ENCODE measurements at places on chromosomes 5 and 9.

DNA sequence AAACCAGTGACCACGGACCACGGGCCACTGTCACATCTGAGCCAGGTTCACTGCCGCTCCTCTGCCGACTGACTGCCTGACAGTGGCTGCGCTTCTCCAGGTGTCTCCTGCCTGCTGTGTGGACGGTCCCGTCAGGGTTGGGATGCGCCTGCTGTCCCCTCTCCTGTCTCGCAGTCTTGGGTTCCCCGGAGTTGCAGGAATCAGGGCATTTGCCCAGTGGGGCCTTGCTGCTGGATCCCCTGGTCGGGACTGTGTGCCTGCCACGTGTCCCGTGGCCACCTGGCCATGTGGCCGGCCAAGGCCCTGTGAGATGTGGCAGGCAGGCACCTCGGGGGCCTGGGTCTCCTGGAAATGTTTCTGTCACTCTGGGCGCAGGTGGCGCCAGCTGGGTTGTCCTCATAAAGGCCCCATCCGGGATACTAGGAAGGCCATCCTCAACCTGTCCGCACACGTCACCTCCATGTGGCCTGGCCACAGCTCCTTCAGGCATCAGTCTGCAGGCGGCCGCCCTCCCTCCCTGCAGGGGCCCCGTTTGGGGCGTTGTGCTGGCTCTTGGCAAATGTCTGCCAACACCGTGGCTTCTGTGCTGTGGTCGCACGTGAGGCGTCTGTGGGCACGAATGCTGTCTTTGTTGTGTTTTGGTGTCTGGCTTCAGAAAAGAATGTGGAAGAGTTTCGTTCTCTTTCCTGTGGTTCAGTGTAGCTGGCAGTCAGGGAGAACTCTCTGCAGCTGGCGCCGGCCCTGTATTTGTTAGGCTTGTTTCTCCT, 6.4 kb upstream of the TOR4A start:
- DNase-seq, result no peak

DNA sequence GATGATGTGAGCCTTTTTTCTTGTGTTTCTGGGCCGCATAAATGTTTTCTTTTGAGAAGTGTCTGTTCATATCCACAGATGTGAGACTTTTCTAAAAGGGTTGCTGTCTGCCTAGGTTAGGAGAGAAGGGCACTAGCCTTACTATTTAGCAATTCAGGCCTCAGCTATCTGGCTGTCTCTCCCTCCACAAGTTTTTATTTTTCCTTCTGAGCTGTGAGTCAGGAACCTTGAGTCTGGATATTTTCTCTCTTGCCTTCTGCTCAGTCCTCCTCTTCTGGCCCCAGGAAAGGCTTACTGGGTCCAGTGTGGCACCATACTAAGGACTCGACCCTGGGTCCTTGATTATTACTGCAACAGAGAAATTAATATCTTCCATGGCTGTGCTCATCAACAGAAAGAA, 187.6 kb downstream of the CSNK1G3 start:
- no peak for DNase-seq

DNA sequence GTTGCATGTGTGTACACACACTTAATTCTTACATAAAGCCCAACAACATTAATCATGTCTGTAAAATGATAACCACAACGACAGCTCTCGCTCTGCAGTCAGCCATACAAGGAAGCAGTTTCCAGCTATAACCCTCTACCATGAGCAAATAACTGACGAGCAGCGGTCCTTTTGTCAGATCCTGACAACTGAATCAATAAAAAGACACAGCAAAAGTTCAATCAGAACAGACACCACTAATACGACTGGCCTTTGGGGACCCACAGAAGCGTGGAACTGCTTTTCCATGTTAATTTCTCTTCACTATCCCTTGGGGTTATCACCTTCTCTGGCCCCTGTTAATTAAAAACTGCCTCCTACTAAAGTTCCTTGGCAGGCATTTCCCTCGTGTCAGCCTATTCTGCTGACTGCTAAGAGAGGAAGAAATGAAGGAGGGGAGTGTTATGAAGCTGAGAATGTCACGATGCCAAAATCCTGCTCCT, 722.8 kb upstream of the GRAMD2B start:
- no peak for DNase-seq

DNA sequence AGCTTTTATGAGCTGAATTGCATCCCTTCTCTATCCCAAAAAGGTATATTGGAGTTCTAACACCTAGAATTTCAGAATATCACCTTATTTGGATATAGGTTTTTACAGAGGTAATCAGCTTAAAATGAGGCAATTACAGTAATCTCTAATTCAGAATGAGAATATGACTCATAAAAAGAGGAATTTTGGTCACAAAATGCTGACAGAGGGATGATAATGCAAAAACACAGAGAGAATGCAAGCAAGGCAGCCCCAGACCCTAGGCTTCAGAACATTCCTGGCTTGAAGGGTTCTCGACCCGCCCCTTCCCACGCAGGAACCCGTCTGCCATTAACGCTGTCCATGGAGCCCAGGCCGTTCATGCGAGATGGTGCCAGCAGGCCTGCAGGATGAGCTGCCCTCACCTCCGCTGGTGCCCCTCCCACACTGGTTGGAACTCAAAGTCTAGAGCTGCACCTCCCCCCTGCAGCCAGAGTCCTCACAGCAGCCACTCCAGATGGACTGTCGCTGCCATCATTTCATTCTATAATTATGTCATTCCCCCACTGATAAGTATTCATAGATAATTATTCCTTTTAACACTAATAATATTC, 1173.4 kb upstream of the ACO1 start:
- no peak for DNase-seq

- peak; percentile 31 for DNase-seq
These were observed 8.5 kb upstream of the MGAT1 start for GRCh38 chr5:180810959-180811622.

- no peak for DNase-seq
These were observed 26.6 kb downstream of the ADCY2 start for GRCh38 chr5:7422316-7423106.

DNA sequence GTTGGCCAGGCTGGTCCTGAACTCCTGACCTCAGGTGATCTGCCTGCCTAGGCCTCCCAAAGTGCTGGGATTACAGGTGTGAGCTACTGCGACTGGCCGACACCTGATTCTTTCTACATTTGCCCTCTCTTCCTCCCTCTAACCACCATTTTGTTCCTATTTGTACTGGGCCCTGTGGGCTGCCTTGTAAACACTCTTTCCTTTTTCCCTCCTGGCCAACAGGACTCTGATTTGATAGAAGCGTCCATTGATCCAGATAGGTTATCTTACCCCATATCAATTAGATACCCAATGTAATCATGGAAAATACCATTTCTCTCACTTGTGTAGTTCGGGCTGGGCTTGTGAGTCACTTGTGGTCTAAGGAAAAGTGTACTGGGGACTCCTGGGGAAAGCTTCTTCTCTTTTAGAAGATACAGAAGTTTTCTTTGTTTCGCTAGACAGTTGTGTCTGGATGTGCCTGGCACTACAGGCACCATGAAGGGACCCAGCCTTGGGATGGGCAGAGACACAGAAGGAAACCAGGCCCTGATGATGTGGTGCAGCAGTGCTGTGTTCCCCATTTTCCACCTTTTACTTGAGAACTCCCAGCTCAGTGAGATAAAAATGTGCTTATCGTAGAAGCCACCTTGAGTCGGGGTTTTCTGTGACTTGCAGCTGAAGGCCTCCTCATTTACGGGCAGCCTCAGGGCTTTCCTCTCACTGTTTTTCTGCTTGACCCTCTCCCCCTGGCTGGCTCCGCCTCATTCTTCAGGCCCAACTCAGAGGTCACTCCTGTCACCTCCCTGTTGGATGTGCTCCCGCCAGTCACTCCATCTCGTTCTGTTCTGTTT, 32.8 kb upstream of the CPEB4 start:
- no peak for DNase-seq

DNA sequence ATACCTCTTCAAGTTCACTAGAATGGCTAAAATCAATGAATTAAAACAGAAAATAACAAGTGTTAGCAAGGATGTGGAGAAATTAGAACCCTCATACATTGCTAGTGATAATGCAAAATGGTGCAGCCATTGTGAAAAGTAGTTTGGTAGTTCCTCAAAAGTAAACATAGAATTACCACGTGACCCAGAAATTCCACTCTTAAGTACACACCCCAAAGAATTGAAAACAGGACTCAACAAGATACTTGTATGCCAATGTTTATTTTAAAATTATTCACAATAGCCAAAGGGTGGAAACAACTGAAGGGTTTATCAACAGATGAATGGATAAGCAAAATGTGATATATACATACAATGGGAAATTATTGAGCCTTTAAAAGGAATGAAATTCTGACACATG, 70.3 kb downstream of the BARX1 start:
- DNase-seq, result no peak

DNA sequence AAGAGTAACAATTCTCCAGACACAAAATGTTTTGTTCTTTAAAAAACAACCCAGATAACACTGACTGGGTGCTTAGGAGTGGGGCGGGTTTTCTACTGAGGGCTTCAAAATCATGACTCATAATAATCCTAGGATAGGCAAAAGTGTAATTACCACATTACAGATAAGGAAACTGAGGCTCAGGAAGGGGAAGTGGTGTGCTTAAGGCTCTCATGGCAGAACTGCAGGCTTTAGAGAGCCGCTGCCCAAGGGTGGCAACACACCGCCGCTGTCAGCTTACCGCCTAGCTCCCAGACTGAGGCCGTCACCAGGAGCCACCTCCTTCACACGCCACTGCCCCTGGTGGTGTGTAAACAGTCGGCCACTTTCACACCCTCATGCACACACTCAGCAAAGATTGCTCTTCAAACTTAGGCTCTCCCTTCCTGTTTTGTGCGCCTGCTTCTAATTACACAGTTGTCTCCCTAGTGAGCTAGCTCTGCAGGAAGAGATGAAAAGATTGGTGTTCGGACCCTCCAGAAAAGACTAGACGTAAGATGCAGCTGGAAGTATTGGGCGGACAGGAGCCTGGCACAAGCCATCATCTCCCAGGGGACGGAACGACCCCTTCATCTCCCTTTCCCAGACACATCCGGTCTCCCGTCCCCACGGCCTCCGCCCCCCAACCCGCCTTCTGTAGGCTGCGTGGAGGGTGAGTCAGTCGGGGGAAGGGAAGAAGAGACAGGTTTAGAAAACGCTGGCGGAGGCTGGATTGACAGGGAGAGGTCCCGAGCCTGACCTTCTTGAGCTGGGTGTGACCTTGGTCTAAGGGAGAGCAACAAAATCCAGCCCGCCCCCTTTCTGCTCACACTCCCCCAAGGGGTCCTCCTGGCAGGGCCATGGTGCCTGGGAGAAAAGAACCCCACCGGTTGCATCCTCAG, 162.7 kb downstream of the SYK start:
- DNase-seq, result no peak

DNA sequence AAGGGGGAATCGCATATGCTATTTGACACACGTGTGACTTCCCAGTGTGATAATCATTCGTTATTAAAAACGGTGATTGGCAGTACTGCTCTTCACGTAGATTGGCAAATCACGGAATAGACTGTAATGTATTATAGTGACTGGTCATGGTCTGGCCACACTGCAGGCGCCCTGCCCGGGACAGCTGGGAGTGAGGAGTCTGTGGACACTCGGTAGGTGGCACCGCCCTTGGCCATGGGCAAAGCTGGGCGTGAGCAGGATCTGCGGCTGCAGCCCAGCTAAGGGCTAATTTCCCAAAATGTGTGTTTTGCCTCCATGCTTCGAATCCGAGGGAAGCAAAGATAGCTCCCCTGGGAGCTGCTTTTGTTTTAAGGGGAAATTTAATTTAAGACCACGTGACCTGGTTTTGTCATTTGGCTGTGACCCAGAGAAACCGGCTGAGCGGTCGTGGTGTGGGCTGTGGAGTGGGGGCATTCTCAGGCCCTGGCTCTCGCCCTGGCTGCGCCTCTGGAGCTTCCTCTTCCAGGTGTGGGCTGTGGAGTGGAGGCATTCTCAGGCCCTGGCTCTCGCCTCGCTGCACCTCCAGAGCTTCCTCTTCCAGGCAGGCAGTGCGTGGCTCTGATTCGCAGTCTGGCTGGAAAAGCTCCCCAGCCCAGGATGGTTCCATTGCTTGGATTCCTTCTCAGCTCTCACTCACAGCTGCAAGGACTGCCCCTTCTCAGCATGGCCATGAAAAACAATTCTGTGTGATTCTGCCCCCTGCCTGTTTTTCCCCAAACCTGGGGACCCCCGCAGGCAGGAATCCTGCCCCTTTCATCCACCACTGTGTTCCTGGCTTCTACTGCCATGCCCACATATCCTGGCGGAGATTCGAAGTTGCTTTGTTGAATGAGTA, 131.1 kb downstream of the OLFM1 start:
- no peak for DNase-seq

DNA sequence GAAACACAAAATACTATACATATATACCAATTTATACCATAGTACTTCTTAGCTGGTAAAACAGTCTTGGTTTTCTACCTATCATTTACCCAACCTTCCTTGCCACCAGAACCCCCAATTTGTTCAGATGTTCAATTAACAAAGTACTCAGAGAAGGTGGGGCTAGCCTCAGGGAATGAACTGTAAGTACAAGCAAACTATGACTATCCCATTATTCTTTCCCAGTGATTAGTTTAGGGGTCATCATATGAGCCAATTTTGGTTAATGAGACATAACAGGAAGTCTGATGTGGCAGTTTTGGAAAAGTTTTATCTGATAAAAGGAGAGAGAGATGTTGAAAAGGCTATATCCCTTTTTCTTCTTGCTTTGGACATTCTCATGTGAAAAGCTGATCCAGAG, 125.8 kb downstream of the DTWD2 start:
- peak; percentile 18 for DNase-seq

Measured in IMR-90 (cell line).